Activated CD8-positive, alpha-beta memory T cell treated with anti-CD3 and anti-CD28 coated beads, Interleukin-2, amount 50 U/mL, for 48 hours (primary cell): ENCODE measurements at places on chromosomes 12 and 14.

GRCh38 chr14:92558319-92558718 is 44.7 kb downstream of the RIN3 start:
- no peak for DNase-seq

GRCh38 chr14:23339506-23340268 is 13.0 kb downstream of the SLC22A17 start:
- DNase-seq, result no peak

- no peak for DNase-seq
These were observed 140.4 kb upstream of the FRMD6 start for GRCh38 chr14:51511265-51511664.

GRCh38 chr12:59077575-59078426 is 157.5 kb upstream of the LRIG3 start:
- no peak for DNase-seq

GRCh38 chr12:11716794-11717518 is 67.5 kb downstream of the ETV6 start:
- DNase-seq, result no peak

- no peak for DNase-seq
These were observed 16.6 kb upstream of the SUSD6 start for GRCh38 chr14:69594846-69595245.

DNA sequence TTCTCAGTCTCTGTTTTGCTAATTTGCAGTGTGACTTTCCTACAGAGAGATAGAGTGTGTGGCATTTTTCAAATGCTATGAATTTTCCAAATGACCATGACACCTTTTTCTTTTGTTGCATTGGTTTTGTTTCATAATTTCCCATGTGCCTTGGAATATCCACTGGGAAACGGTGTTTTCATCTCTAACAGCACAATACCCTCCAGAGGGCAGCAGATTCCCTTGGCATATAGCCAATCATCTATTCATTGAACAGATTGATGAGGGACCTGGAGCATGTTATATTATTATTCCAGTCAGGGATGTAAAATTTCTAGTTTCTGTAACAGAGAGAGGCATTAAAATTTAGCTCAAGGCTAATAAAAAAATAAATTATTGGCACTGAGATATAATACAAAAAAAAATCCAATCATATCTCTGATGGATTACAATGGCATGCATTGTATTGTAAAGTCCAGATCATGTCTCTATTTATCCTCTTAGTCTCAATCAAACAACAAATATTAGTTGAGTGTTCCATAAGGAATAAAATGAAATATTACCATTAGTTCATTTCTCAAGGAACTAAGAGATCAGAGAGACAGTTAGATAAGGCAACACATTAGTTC is 29.6 kb upstream of the NTN4 start:
- no peak for DNase-seq

GRCh38 chr14:100096656-100097055 is 31.4 kb downstream of the EVL start:
- DNase-seq, result no peak

DNA sequence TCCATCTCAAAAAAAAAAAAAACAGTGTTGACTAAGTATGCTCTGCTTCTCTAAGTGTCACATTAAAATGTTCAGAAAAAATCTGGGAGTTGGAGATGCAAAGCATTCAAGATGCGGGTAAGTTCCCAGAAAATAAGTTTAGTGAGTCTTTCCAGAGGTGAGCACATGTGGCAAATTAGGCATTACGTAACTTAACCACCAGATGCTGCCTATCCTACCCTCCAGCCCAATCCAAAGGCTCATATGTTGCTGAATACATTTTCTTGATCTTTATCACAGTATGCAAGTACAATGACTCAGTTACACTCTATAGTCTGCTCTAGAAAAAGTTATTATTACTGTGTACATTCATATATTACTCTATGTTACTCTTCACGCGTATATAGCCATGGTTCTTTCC is 3.6 kb downstream of the SLC2A14 start:
- no peak for DNase-seq

DNA sequence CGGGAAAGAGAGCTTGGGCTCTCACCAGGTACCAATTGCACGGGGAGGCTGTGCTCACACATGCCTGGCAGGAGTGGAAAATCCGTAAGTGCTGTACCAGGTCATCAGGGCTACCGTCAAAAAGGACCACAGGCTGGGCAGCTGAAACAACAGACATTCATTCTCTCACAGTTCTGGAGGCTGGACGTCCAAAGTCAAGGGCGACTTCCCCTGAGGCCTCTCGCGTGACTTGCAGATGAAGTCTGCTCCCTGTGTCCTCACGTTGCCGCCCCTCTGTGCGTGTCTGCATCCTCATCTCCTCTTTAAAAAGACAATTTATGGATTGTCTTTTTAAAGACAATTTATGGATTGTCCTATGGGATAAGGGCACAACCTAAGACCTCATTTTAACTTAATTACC is 73.8 kb upstream of the FZD10 start:
- no peak for DNase-seq

GRCh38 chr14:37251775-37252174 is 54.0 kb downstream of the MIPOL1 start:
- no peak for DNase-seq

DNA sequence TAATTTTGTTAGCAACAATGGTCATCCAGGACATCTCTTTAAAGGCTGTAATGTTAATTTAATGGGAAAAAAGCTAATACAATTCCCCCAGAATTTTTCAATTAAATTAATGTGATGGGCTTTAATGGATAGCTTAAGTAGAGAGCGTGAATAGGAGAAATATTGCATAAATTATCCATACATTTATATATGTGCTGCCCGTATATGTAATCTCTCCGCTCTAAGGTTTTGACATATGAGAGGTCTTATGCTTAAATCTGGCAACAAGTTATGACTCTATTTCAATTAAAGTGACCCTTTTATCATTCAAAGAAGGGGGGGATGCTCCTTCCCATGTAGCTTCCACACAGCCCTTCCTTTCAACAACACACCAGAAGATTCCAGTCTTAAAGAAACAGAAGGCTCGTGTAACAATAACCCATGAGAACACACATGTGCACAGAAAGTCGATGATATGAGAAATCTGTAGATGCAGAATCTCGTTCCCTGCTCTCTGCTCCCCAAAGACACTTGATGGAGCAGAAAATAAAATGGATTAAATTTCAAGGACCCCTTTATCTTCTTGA is 24.0 kb downstream of the MAP1LC3B2 start:
- no peak for DNase-seq

GRCh38 chr14:51087031-51087441 is 7.9 kb downstream of the TRIM9 start:
- DNase-seq, result no peak

DNA sequence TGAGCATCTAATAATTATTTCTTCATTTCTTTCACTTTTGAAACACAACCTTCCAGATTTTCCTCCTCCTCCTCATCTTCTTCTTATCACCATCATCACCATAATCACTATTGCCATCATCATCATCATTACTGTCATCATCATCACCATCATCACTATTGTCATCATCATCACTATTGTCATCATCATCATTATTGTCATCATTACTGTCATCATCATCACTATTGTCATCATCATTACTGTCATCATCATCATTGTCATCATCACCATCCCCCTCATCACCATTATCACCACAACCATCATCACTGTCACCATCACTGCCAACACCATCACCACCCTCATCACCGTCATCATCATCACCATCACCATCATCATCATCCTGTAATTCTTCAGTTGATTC is 400.0 kb downstream of the TMEM132D start:
- DNase-seq, result no peak

GRCh38 chr14:101500061-101500460 is 61.2 kb upstream of the DIO3 start:
- DNase-seq, result no peak

DNA sequence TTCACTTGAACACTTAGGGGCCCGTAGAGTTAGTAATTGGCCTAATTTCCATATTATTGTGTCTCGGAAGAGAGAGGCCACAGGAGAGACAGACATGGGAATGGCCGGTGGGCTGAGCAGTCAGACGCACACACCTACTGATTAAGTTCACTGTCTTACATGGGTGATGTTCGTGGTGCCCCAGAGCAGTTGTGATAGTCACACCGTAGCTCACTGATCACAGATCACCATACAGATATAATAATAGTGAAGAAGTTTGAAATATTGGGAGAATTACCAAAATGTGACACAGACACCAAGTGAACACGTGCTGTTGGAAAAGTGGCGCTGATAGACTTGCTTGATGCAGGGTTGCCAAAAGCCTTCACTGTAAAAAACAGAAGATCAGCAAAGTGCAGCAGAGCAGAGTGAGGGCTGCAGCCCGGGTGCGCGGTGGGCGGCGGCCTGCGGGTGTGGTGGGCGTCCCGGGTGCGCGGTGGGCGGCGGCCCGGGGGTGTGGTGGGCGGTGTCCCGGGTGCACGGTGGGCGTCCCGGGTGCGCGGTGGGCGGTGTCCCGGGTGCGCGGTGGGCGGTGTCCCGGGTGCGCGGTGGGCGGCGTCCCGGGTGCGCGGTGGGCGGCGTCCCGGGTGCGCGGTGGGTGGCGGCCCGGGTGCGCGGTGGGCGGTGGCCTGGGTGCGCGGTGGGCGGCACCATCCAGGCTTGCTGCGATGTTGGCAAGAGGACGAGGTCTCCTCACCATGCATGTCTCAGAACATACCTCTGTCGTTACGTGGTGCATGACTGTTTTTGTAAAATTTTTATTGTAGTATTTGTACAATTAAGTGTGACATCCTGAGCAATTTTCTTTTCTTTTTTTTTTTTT is 34.3 kb upstream of the TEX22 start:
- DNase-seq, result peak; percentile 70

DNA sequence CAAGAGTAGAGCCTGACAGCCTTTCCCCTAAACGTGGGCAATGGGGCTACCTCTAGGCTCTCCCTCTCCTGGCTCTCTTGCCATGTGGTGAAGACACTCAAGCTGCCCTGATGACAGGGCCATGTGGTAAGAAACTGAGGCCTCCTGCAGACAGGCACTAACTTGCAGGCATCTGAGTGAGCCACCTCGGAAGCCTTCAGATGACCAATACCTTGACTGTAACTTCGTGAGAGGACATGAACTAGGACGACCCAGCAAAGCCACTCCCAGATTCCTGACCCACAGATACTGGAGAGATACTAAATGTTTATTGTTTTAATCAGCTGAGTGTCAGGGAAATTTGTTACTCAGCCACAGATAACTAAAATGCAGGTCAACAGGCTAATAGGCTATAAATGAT is 96.4 kb downstream of the EFCAB11 start:
- no peak for DNase-seq

DNA sequence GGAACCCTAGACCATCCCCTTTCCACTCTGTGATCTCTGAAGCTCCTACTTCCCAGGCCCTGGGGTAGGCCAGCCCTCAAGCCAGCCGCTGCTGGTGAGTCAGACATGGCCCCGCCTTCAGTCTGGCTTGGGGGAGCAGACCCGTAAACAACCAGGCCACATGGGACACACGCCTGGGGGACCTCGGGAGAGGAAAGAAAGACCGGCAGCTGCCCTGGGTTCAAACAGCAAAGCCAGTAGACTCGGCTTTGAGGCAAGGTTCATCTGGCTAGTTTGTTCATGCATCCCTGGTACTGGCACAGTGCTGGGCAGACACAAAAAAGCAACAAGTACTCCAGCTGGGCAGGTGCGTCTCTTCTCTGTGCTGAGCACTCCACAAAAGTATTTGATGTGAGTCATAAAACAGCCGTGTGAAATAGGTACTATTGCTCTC is 101.9 kb downstream of the SETD3 start:
- peak; percentile 37 for DNase-seq

DNA sequence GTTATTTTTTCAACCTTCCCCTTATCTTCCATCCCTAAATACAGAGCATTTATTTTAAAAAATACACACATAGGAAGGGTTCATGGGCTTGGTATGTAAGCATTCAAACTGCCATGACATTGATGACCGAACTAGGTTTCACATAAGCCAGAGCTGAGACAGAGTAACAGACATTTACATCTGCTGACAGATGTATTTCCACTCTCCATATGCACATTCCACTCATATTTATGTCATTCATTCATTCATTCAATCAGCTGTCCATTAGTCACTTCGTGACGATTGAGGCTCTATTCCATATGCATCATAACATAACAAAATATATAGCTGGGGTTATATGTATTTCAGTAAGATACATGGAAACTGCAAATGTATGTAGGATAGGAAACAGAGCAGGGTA is 145.5 kb upstream of the OTX2 start:
- no peak for DNase-seq

DNA sequence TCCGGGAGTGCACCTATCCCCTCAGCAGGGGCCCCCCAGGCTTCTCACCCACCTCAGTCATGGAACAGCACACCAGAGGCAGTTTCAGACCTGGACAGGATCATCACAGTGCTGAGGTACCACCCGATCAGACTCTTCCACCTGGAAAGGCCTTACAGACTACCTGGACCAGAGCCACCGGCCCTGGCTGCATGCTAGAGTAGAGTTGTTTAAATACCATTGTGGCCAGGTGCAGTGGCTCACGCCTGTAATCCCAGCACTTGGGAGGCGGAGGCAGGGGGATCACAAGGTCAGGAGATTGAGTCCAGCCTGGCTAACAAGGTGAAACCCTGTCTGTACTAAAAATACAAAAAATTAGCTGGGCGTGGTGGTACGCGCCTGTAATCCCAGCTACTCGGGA is 61.5 kb downstream of the TSPAN11 start:
- DNase-seq, result no peak

DNA sequence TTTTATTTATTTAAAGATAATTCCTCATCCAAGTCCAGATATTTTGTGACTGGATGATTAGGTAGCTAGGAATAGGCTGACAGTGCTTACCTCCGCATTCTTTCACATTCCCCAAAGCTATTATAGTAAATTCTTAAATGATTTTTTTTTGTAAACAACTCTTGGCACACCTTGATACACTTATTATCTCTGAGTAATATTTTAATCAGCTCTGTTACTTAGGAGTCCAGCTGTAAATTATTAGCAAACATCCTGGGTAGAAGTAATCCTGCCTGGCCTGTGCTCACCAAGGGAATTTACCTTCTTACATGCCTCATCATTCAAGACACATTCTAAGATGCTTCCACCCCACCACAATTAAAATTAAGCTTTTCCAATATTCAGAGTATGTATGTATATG is 186.1 kb downstream of the SLC2A13 start:
- DNase-seq, result no peak

DNA sequence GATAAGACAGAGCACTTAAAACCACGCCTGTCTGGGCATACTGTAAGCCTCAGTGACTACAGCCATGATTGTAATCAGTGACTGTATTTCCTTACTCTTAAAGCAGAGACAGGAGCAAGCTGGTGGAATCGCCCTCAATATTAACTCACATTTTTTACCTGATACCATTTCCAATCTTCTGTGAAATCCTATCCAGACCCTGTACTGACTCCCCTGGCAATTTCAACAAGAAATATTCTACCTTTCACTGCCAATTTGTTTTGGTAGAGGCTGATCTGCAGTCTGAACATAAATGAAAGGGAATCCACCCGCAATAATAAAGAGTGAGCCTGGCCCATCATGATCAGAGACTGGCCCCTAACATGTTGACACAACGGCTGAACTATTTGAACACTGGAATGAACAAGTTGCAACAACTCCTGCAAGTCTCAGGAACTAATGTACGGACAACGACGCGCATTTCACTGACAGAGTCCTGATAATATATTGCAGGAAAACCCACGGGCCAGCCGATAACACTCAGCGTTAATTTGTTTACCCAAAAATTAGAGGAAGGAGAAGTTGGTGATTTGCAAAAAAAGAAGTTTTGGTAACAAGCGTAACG is 195.5 kb upstream of the BTG1 start:
- DNase-seq, result no peak

- peak; percentile 63 for DNase-seq
These were observed 26.8 kb downstream of the AMN start for GRCh38 chr14:102949062-102949800.

- DNase-seq, result no peak
These were observed 84.2 kb downstream of the AACS start for GRCh38 chr12:125149160-125150108.
